ENCODE measurements at places on chromosomes 12 and 14.

GRCh38 chr12:118645219-118645618 lies 268.9 kb downstream of the SUDS3 start:
- no peak for DNase-seq

GRCh38 chr12:4346931-4347330 lies 25.9 kb downstream of the TIGAR start:
- no peak for DNase-seq

- DNase-seq: no peak
Observed at GRCh38 chr14:95948558-95948981, 71.9 kb downstream of the TUNAR start.

DNA sequence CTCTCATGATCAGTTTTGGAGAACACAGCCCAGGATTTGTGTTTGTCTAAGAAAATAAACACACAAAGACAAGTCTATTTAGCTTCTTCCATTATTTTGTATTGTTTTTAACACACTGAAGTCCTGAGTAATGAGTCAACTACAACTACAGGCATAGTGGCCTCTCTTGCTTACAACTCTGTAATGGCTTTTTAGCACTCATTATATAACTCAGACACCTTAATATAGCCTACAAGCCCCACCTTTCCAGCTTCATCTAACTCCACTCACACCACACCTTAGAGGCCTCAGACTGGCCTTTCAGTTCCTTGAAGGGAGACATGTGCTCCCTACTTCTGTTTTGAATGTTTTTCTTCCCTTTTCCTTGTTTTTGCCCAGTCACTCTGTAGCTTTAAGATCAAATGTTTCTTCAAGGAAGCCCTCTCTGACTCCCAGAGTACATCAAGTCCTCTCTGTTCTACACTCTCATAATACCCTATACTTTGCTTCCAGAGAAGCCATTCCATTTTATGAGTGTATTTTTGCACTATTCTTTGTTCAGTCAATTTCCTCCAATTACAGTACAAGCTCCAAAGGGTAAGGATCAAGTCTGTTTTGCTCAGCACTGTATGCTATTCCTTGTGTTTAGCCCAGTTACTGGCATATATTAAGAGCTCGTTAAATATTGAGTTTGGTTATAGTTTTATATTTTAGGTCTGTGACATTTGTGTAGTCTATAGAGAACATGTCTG lies 233.6 kb upstream of the ARHGAP5 start:
- DNase-seq: no peak

DNA sequence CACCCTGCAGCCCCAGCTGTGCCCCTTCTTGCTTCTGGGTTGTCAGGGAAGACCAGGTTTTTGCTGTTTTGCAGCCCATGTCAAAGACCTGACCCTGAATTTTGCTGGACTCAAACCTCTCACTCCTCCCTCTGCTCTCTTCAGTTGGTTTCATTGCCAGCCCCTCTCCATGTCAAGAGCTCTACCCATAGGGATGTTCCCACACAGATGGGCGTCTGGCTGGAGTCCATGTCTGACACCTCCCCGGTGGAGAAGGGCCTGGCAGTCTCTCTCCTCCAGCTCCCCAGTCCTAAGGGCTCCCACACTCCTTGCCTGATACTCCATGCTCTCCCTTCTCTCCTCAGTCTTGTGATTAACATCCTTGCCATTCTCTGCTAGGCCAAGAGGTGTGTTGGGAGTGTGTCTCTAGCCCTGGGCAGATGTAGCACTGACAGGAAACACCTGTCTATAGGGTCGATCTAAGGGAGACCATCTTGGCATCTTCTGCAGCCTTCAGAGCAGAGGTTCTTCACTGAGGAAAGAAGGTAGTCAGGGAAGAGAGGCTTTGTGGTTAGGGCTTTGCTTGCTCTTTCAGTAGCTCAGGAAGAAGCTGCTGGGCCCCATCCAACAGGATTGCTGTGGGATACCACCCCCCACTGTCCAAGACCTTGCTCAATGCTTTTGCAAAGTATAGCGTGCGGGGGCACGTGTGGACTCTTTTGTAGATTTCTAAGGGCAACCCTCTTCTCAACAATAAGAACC lies 4.7 kb downstream of the ASIC1 start:
- DNase-seq: no peak

DNA sequence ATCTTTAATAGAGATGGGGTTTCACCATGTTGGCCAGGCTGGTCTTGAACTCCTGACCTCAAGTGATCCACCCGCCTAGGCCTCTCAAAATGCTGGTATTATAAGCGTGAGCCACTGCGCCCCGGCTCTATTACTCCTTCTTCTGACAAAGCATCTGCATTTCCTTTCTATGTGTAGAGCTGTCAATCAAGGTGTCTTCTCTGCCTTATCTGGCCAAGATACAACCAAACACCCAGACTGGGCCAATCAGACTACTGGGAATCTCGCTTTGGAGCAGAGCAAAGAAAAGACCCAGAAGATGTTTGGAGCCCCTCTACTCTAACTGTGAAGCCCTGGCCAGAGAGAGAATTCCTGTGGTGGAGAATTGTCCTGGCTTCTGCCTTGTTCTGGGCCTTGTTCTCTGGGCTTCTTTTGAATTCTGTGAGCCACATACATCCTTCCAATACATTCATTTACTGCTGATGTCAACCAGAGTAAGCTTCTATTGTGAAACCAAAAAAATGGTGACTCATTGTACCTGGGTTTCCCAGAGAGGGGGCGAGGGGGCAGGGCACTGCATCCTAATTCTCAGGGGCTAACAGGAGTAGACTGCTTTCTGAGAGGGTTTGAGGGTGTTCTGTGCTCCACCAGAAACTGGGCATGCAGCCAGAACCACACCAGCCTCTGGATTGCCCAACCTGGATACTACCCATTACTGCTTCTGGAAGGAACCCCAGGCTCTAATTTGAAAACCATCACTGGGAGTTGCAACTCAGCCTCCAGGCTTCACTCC lies 18.8 kb upstream of the FLVCR2 start:
- no peak for DNase-seq
